ENCODE measurements at places on chromosomes 3 and 15.

GRCh38 chr3:168794427-168794826 lies 698.7 kb upstream of the GOLIM4 start:
- DNase-seq = no peak

GRCh38 chr15:40465939-40466338 lies 4.8 kb upstream of the CHST14 start:
- DNase-seq = no peak

DNA sequence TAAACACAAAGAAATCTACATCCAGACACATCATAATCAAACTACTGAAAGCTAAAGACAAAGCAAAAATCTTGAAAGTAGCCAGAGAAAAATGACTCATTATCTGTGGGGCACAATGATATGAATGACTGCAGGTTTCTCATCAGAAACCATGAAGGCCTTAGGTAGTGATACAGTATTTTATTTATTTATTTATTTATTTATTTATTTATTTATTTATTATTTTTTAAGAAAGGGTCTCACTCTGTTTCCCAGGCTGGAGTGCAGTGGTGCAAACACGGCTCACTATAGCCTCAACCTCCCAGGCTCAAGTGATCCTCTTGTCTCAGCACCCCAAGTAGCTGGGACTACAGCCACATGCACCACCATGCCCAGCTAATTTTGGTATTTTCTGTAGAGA lies 15.2 kb downstream of the CCK start:
- DNase-seq = no peak

DNA sequence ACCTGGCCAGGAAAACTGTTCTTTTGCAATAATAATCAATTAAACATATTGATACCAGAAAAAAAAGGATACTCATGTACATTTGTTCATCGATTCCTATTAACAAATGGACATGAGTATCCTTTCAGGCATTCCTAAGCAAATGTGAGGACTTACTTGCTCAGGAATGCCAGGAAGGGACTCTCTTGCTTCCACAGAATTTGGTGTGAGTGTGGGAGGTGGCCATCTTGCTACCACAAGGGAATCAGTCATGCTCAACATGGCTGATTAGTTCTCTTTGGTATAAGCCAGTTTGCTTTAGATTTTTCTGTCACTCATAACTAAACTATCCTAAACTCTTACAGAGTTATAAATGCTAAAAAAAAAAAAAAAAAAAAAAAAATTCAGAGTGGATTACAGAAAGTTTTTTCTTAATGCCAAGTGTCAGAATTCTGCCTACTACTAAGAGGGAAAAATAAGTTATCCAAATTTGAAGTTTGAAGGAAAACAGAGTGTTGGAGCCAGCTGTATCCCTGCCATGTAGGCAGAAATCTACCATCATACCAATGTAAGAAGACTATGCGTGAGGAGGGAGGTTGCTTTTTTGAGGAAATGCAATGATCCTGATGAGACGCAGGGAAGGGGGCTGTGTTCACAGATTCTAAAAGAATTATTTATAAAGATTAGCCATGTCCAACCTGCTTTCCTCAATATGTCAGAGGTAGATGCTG lies 98.7 kb downstream of the PLD1 start:
- no peak for DNase-seq

- DNase-seq = no peak
Observed at GRCh38 chr3:125478326-125478725, 41.7 kb downstream of the SNX4 start.

- no peak for DNase-seq
Observed at GRCh38 chr15:60865507-60865906, 363.6 kb downstream of the RORA start.

GRCh38 chr15:72472992-72473610 lies 1.0 kb upstream of the ARIH1 start:
- no peak for DNase-seq

DNA sequence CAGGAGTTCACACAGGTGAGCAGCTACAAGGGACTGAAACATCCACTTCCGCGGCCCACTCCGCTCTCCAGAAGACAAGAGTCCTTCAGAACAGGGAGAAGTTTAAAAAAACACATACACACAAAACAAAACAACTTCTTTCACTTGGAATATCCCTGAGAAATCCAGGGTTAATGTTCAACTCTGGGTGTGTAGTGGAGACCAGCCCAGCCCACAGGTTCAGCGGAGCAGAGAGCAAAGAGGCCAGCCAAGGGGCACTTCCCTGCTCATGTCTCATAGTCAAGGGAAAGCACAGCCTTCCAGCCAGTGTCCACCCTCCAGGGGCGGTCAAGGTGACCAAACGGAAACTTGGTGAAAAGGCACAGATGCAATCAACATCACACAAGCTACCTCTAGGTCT lies 41.6 kb downstream of the WNT5A start:
- DNase-seq = no peak

DNA sequence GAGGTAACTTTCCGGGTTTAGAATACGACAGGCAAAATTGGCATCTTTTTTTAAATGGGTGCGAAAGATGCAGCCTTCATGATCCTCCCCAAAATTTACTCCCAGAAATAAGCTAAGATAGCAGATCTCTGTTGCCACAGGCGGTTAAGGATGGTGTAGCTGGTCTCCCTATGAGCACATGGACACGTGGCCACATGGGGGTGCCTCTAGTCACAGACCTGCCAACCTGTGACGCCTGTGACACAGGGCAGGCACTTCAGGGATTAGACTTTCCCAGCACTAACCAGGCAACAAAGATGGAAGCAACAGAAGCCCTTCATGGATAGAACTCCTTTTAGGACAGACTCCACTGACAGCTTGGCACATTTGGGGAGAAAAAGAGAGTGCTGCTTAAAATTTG lies 320.3 kb downstream of the THSD4 start:
- DNase-seq = no peak

GRCh38 chr3:122003112-122003511 lies 18.9 kb downstream of the ILDR1 start:
- DNase-seq = no peak

DNA sequence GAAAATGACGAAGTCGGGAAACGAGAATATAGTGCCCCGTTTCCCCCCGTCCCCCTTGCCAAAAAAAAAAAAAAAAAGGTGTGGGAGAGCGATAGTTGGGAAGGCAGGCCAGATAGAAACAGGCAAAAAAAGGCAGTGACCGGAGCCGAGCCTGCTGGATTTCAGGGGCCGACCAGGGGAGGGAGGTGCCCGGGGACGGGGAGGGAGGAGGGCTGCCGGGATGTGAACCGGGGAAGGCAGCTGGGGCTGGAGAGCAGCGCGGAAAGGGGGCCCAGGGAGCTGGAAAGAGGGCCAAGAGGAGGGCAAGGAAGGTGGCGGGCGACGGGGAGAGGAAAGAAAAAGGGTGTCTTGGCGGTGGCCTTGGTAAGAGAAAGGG lies 837 bp downstream of the LRRN1 start:
- no peak for DNase-seq

- no peak for DNase-seq
Observed at GRCh38 chr3:53812434-53812833, 33.8 kb downstream of the CHDH start.

DNA sequence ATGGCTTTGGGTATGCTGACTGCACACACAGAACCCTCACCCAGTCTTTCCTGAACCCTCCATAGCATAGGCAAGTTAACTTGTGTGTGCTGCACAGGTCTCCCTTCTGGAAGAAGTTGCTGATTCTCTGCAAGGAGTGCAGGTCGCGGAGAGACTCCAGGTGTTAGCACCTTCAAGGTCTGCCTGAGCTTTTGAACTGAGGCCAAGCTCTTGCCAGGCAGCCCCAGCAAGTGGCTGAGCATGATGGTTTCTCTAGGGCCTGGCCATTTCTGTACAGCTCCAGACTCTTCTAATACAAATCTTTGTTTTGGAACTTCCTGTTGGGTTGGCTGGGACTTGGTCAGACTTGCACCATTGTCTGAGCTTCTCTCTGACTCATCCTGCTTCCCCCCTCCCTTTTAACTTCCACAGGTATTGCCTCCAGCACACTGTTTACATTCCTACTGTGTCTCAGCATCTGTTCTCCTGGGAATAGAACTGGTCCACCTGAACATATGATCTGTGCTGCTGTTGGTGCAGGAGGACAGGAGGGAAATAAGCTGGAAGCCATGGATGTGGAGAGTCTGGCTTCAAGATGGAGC lies 53.3 kb downstream of the KY start:
- DNase-seq = no peak

DNA sequence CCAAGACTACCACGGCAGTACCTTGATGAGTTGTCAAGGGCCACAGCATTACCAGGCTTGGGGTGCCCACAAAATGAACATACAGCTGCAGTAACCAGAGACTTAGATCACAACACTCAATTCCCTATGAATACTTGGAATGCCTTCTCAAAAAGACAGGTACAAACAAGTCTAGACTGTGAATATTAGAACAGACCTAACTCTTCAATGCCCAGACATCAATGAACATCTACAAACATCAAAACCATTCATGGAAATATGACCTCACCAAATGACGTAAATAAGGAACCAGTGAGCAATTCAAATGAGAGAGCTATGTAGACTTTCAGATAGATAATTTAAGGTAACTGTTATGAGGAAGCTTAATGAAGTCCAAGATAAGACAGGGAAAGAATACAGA lies 185.1 kb upstream of the POU1F1 start:
- DNase-seq = no peak

DNA sequence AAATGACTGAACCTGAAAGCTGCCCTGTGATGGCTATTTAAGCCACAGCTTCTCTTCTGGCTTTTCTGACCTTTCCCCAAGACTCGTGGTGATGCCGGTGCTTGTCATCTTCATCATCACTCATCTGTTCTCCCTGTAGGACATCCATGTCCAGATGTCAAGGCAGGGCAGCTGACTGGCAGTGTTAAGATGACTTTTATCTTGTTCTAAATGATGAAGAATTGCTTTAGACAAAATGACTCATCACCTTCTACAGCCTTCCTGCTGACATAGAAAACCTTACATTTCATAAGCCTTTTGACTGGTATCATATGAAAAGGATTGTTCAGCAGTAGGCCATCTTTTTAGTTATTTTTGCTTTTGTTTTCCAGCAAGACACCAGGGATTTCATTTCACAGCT lies 67.0 kb upstream of the GPR149 start:
- no peak for DNase-seq

GRCh38 chr15:68734352-68734751 lies 86.3 kb downstream of the ANP32A start:
- DNase-seq = no peak

DNA sequence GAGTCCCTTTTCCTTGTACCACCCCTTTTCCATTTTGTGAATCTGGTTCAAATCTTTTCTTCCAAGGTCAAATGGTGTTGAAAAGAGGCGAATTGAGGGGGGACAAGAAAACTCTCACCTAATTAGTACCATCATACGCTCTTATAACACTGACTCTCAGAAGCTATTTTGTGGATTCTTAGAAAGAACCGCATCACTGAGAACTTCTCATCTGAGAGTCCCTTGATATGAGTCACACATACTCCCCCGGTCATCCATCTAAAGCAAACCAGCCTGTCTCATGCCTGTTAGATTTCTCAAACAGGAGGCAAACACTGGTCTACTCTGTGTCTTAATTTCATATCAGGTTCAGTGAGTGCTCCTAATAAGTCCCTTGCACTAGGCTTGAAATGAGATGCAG lies 76.5 kb upstream of the SPRED1 start:
- peak; percentile 7 for DNase-seq

DNA sequence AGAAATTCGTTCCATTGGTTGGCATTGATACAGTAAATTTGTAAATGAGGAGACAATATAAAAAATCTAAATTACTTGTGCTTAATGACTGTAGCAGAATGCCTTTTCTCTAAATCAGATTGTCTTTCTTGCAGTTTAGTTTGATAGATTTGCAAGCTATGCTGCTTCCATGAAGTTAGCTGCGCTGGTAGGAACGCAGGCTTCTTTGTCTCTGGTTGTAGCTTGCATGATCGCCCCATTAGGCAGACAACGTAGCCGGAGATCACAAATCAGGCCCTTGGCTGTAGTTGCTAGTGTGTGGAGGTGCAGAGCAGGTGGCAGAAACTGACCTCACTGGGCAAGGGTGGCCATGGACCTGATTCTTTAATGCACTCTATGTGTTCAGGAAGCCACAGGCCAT lies 6.1 kb downstream of the ZIC1 start:
- DNase-seq = no peak

DNA sequence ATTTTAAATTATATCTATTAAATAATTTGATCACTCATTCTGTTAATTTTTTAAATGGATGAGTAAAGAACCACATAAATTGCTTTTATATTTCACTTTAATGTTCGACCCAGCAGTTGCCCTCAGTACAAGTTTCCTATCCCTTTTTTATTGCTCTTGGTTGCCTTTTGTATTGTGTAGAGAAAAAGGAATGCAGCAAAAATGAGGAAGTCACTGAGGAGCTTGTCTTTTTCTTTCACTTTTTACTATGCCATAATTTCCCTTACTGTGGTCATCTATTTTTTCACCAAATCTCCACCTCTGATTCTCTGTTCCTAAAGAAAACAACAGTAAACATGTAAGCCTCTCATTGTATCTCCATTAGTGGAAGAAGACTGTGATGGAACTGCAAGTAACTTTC lies 122.7 kb downstream of the B3GALNT1 start:
- DNase-seq = no peak

- DNase-seq = no peak
Observed at GRCh38 chr3:109154979-109155378, 18.5 kb downstream of the C3orf85 start.
